ENCODE measurements at places on chromosomes 12 and 14.
A peak's percentile ranks its signal among the peaks of the same experiment; 100 is the strongest.

DNA sequence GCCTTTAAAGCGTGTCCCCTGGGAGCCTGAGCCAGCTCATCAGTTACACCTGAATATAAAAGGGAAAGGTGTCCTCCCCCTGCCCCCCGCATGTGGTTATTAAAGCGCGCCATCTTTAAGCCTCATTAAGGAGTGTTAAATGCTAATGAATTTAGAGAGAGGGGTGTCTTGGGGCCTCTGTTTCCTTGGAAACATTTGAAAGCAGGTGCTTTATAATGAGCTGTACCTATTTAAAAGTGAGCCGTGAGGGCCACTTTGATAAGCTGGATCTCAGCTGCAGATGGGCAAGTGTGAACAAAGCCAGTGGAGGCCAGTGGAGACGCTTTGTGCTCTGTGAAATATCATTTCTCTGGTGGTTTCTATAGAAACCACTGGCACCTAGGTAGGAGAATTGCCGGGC is 84.0 kb downstream of the BEGAIN start:
- no peak for DNase-seq

DNA sequence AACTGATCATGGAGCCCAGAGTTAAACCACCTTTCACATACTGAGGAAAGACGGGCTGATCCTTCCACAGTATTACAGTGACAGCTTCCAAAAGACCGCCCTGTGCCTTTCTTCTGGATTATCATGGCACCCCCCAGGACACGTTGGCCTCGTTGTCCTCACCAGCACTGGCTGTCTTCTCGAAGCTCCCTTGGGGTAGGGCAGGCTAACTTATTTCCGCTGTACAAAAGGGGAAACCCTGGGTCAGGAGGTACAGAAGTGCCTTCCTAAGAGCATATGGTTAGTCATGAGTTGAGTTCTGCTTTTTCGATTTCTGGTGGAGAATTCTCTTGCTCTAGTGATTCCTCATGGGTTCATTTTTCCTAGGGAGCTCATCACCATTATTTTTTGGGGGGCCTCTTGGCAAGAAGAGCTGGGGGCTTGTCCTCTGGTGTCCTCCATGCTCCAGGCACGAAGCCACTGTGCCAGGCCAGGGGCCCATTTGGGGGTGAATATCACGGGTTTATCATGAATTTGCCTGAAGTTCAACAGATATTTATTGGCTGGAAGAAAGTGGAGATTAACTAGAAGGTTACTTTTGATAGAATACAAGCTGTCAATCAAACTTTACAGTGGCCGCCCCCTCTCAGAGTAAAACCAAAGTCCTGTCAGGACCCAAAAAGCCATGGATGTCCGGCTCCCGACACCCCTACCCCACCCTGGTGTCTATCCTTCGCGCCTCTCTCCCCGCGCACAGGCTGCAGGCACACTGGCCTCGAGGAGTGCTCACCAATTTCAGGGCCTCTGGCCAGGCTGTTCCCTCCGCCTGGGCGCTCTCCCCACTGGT is 8.8 kb upstream of the TRAF3 start:
- DNase-seq: no peak

DNA sequence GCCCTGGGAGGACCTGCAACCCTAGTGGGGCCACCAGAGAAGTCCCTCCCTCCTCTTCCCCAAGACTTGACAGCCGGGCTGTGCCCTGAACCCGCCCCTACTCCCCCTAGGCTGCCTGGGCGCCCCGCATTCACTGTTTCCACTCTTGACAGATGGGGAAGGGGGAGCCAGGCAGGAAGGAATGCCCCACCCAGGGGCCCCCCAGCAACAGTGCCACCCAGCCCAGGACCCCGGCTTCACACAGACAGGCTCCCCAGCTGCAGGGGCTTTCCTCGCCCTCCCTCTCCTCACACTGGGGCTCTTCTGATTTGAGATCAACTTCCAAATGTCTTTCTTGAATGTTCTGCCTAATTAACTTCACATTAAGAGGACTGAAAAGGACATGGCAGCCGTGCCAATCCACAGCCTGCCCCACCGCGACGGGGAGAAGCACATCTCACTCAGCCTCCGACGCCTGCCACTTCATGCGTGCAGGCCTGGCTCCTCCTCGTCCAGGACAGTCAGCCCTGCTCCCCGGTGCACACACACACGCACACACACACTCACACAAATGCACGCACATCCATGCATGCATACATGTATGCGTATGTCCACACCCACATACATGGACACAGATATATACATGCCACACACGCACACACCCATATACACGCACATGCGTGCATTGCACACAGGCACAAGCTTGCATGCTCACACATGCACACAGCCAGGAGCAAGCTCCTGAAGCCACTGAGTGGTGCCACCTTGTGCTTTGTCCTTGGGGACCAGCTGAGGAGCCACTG is 19.6 kb upstream of the C14orf180 start:
- DNase-seq: no peak

DNA sequence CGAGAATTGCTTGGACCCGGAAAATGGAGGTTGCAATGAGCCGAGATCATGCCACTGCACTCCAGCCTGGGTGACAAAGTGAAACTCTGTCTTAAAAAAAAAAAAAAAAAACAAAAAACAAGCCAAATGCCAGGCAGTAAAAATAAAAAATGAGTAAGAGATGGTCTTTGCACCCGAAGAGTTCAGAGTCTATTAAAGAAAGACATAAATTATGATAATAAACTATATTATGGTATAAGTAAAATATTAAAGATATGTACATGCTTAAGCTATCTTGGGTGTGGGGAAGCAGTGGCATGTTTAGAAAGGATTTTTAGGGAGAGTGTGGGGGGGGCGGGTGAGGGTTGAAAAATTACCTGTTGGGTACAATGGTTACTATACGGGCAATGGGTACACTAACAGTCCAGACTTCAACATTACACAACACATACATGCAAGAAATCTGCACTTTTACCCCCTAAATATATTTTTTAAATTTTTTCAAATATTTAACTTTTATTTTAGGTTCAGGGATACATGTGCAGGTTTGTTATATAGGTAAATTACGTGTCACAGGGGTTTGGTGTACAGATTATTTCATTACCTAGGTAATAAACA is 99.3 kb downstream of the EEA1 start:
- no peak for DNase-seq

DNA sequence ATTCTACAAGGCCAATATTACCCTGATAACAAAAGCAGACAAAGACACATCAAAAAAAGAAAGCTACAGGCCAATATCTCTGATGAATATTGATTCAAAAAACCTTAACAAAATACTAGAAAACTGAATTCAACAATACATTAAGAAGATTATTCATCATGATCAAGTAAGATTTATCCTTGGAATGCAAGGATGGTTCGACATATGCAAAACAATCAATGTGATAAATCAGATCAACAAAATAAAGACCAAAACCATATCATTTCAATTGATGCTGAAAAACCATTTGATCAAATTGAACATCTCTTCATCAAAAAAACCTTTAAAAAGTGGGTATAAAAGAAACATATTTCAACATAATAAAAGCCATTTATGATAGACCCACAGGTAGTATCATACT is 117.3 kb downstream of the CPNE8 start:
- no peak for DNase-seq

DNA sequence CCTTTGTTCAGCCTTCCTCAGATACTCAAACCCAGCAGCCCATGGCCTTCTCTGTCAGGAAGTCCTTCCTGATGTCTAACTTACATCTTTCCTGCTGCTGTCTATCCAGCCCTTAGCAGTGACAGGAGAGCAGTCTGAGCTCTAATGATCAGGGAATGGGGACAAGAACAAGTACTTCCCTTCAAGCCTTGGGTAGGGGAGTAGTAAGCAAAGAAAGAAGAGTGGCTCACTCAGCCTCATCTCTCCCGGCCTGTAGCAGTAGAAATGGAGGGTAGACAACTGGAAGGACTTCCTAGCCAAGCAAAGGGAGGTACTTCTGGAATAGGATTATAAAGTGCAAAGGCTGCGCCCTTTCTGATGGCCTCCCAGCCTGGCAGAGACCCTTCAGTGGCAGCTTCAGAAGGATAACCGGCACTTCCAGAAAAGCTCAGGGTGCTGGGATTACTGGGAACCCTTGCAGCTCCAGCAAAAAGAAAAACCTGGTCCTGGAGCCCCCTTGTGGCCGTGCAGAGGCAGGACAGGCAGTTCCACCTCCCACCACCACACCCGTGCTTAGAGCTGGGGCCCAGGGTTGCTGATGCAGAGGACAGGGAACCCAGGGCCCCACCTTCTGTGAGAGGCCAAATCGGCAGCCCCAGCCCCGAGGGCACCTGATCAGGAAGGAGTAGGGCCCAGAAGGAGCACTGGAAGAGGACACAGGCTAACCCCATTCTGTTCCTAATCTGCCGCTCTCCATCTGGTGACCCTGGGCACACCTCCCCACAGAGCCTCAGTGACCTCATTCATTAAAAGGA is 12.4 kb upstream of the SMUG1 start:
- peak; percentile 61 for DNase-seq

DNA sequence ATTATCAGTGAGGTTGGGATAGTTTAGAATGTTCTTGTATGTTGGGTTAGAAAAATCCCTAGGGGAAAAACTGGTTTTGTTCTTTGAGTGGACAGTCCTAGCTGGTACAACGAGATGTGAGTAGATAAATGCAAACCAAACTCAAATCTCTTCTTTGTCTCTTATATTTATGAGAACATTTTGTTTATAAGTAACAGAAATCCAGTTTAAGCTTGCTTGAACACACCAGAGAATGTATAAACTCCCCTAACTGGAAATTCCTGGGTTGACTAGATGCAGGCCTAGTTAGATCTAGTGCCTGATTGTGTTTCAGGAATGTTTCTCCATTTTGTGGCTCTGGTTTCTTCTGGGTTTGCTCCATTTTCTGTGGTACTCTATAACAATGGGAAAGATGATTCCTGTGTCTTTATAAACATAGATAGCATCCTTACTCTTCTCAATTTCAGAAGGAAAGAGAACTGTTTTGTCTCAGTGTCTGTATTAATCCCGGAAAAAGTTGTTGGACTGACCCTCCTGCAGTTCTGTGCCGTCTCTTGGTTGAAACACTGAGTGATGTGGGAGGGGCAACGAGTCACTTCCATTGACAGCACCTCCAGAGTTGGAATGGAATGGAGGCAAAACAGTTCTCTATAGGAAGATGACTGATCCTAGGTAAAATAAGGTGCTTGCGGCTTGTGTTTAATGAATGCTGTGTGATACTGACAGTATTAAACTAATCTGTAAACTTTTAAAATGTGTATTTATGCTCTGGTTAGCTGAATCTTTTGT is 244.8 kb downstream of the TMTC2 start:
- no peak for DNase-seq

DNA sequence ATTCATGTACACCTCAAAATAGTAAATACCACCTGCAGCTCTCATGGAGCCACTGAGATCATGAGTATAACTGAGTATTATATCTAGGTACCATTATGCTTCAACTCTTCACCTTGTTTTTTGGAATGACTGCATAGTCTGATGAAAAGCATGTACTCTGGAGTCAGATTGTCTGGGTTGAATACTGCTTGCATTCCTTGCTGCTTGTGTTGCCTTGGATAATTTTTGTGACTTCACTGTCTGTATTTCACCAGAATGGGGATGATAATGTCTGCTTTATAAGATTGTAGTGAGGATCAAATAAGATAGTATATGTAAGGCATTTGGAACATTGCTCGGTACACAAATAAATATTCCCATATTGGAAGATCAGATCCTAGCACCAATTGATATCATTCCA is 54.2 kb downstream of the SUSD6 start:
- no peak for DNase-seq

DNA sequence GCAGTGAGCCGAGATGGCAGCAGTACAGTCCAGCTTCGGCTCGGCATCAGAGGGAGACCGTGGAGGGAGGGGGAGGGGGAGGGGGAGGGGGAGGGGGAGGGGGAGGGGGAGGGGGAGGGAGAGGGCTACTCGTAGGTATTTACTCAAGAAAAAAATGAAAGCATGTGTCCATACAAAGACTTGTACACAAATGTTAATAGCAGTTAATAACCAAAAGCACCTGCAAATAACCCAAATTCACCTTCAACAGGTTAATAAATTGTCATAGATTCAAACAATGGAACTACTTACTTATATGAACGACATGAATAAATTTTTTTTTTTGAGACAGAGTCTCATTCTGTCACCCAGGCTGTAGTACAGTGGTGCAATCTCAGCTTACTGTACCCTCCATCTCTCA is 152.4 kb downstream of the BRMS1L start:
- no peak for DNase-seq

DNA sequence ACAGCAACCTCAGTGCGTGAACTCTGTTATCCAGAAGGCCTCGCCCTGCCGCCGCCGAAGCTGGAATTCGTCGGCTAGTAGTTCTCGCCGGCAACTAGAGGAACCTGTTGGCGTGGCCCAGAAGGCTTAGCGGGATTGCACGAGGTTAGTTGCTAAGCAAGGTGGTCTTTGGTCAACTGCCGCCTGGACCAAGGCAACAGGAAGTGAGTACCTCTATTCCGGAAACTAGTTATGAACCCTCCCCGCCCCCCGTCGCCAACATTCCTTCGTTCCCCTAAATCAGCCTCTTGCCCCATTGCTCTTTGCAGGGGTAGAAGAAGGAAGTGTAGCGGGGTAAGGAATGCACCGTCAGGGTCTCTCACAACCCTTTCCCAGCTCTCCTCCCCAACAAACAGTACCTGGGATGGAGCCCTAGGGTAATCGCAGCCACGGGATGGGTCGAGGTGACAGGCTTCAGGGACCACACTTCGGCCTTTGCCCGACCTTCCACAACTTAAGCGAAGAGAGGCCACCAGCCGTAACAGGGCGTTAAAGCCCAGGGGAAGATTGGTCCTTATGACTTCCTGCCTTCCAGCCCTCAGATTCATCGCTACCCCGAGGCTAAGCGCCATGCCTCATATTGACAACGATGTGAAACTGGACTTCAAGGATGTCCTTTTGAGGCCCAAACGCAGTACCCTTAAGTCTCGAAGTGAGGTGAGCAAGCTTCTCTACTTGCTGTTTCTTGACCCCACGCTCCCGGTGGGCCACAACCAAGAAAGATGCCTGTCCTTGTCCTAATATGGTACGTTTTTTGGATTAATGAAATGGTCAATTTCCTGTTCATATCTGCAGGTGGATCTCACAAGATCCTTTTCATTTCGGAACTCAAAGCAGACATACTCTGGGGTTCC is at the start of gene GMPR2:
Gene GMPR2 (plus strand): TSS at position 285 of the 893 bp plus-strand sequence. CDS start 325 bp downstream, at position 610.
- no peak for DNase-seq

GRCh38 chr12:101854747-101855146 is 22.6 kb upstream of the DRAM1 start:
- no peak for DNase-seq

DNA sequence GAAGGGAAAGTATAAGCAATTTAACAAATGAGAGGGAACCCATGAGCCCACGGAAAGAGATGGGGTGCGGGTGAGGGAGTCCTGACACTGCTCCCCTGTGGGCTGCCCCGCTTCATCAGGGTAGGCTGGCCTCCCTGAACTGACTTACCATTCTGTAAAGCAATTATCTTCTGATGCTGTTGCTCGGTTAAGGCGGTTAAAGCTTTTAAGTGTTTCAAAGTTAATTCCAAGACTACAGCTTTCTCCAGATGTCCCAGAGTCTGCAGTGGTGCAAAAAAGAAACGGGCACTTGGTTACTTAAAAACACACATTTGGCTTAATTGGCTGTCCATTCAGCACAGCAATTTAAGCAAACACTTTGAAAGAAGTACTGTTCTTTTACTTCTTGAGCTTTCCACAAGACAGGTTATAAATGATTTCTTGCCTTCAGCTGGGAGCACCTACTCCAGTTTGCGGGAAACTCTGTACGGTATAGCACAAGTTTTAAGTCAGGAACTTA is 1.3 kb downstream of the BHLHE41 start:
- no peak for DNase-seq

- DNase-seq: no peak
Observed at GRCh38 chr14:23209651-23210423, 26.4 kb upstream of the SLC7A8 start.

GRCh38 chr12:124039276-124039675 is 66.3 kb downstream of the ZNF664 start:
- DNase-seq: no peak

- no peak for DNase-seq
Observed at GRCh38 chr14:25350802-25351201, 300.9 kb upstream of the STXBP6 start.
